ENCODE measurements at places on chromosomes 5 and 9.

GRCh38 chr5:38765399-38765861 lies 80.4 kb upstream of the OSMR start:
- DNase-seq, result no peak

DNA sequence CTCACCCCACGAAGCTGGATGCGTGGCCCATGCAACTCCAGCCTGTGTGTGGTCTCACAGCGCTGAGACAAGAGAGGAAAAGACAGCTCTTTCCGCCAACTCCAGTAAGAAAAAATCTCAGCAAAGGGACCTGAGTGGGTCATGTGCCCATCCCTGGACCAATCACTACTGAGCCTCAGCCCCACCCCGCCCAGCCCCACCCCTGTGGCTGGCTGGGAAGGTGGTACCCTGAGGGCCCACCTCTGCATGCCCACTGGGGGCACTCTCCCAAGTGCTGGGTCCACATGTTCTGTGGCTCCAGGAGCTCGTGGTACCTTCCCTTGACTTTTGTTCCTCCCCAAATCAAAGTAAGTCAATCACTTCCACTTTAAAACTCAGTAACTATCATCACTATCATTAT lies 105.1 kb upstream of the SMIM23 start:
- DNase-seq, result no peak

- no peak for DNase-seq
Measured at GRCh38 chr5:52682492-52682891, 105.2 kb upstream of the ITGA1 start.

DNA sequence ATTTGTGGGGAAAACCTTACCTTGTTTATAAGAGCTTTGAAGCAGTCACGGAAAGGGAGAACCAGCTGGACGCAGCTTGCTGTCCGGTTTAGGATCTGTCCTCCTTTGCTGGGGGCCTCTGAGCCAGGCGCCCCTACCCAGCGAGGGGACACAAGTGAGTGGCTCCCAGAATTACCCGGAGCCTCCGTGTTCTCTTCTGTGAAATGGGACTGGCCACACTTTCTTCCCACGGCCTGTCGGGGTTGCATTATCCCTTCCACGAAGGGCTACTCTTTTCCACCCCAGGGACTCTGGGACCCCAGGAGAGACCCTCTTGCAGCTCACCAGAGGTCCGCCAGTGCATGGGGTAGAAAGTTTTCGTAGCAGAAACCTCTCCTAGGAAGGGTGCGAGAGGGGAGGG lies 477 bp upstream of the GBGT1 start:
- DNase-seq, result no peak

GRCh38 chr5:73441378-73441777 lies 7.2 kb downstream of the FOXD1 start:
- DNase-seq, result no peak

DNA sequence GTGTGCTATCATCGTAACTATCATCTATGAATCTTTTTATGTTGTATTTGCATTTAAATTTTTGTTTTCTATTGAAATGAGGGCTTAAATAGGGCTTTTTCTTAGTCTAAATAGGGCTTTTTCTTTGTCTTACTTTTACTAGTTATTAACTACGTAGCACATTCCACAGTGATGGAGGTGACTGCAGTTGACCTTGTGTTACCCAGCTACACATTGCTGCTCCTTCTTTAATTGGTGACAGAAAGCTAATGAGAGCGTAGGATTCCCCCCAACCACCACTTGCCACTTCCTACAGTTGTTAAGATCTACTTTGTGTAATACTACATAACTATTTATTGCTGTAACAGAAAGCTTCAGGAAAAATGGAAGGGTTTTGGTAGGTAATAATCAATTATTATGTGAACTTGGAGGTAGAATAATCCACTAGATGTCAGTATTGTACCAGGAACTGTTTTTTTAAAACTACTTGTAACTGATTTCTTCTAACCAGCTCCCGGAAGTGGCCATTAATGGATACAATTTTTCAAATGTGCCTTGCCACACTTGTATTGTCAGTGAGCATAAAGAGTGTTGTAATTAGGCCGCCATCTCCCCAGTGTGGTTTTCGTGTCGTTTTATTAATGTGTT lies 18.0 kb downstream of the MTRR start:
- DNase-seq, result no peak

Measured in HS-5 (cell line).